ENCODE measurements at places on chromosomes 4 and X. TPM values are rescaled to one million over a fixed set of nuclear protein-coding genes. Genes with fewer than 3 reads are reported as not detected.

The POLN gene
- 2.8 TPM for total RNA-seq

GRCh38 chrX:149392921-149393320 lies 112.2 kb downstream of the IDS start:
- no peaks in the 10 kb centered on the region for H3K4me1 ChIP-seq
- DNase-seq = no peak
- H3K27me3 ChIP-seq = no peaks in the 10 kb centered on the region
- no peaks in the 10 kb centered on the region for H3K36me3 ChIP-seq

- H3K36me3 ChIP-seq = no peaks in the 10 kb centered on the region
- H3K27me3 ChIP-seq = no peaks in the 10 kb centered on the region
- H3K4me3 ChIP-seq = no peak overlapping the region
Observed at GRCh38 chr4:139540161-139540560, 15.9 kb downstream of the SETD7 start.

DNA sequence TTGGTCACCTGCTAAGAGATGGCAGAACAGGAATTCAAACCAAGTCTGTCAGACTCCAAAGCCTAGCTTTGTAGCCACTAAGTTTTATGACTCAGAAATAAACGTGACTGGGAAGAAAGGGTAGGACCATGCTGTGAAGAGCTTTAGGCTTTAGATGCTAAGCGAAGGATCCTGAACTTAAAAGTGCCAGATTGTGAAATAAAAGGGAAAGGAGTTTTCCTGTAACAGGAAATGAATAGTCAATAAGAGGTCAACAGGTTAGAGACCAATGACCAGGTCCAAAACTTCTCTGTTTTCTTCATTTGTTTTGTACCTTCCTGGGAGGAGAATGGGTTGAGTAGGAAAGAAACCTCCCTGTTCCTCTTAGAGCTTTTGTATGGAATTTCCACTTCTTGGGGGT lies 98.8 kb upstream of the EOLA2 start:
- no peak for DNase-seq
- no peak overlapping the region for H3K27ac ChIP-seq
- H3K4me1 ChIP-seq = no peaks in the 10 kb centered on the region
- H3K36me3 ChIP-seq = no peaks in the 10 kb centered on the region
- H3K27me3 ChIP-seq = no peaks in the 10 kb centered on the region
- no peak overlapping the region for H3K4me3 ChIP-seq

Measured in thyroid gland (tissue), 4 donors.